Umbilical cord (tissue), 2 donors: ENCODE measurements at places on chromosomes 16 and 17. TPM values are rescaled to one million over a fixed set of nuclear protein-coding genes. Genes with fewer than 3 reads are reported as not detected.

- DNase-seq: no peak
These were observed 16.9 kb downstream of the MYO1D start for GRCh38 chr17:32859857-32860525.

GRCh38 chr17:31532081-31532480 lies 140.6 kb downstream of the RAB11FIP4 start:
- no peak for DNase-seq

- no peak for DNase-seq
These were observed 40.1 kb upstream of the RGS9 start for GRCh38 chr17:65097110-65097509.

ITGAL gene
- 3.1 TPM for total RNA-seq

CCL14 gene
- total RNA-seq: 4.1 TPM

DNA sequence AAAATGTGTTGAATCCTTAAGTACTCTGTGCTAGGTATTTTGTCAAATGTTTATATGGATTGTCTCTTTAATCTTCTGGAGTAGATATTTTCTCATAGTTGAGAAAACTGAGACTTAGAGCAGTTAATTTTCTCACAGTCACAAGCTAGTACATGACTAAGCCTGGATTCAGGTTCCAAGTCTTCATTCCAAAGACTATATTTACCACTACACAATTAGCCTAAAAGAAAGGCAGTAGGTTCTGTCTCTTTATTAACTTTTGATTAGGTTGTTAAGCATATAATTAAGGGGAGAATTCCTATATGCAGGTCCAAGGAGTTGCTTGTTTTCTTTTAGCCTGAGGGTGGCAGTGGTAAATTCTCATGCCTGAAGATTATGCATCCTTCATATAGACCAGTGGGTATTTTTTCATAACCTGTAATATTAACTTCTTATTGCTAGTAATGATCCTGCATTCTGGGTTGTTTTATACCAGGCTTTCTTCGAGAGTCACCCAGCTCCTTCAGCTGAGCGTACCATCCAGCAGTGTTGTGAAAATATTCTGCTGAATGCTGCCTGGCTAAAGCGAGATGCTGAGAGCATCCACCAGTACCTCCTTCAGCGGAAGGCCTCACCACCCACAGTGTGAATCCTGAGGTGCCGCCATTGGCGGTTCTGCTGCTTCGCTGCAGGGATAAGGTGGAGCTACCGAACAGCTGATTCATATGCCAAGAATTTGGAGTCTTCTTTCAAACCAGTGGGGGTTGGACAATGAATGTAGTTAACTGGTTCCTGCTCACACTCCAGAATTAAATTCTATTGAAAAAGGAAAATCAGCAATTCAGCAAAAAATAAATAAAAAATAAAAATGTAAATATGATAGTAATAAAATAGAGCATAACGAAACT lies 28.2 kb upstream of the KPNB1 start:
- DNase-seq: peak; percentile 86

ZP2 gene
- total RNA-seq: not detected

- DNase-seq: no peak
These were observed 18.8 kb upstream of the TRAP1 start for GRCh38 chr16:3736116-3736515.

DNA sequence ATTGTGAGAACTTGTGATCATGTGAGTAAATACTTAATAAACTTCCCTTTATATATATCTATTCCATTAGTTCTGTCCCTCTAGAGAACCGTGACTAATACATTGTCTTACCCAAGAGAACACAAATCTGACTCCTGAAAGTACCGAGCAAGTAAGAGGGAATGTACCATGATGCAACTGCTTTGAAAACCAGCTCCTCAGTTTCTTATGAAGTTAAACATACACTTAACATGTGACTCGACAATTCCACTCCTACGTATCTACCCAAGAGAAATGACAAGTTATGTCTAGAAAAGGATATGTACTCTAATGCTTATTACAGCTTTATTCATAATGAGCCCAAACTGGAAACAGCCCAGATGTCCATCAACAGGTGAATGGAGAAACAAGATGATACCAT lies 8.8 kb upstream of the GJD3 start:
- no peak for DNase-seq

ACSM2A gene
- total RNA-seq: 5.1 TPM

GRCh38 chr17:83115832-83116231 lies 36.4 kb downstream of the METRNL start:
- DNase-seq: no peak

DNA sequence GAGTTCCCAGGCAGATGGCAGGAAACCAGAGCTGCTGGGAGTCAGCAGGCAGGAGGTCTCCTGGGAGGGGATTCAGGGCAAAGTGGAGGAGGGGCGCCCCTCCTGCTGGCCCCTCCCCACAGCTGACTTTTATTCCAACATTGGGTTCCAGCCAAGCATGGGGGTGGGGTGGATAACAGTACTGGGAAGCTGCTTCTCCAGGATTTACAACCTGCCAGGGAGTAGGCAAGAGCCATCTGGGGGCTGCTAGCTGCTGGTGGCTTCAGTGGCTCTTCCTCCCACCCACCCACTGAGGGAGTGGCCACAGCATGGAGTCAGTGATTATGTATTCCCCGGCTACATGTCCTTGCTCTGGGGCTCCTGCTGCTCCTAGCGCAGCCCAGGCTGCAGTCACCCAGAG lies 36.8 kb downstream of the TMEM132E start:
- DNase-seq: peak; percentile 19

DNA sequence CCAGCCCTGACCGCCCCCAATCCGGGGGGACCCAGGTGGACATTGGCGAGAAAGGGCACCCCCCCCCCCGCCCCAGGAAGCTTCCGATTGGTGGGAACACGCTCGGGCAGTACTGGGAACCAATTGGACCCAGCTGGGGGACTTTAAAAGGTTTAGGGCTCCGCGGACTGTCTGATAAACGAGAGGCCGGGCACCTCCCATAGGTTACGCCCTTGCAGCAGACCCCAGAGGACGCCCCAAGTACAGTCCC lies 245 bp downstream of the TMEM256 start:
- no peak for DNase-seq

- no peak for DNase-seq
These were observed 10.8 kb upstream of the TNFSF12 start for GRCh38 chr17:7538050-7538449.

DNA sequence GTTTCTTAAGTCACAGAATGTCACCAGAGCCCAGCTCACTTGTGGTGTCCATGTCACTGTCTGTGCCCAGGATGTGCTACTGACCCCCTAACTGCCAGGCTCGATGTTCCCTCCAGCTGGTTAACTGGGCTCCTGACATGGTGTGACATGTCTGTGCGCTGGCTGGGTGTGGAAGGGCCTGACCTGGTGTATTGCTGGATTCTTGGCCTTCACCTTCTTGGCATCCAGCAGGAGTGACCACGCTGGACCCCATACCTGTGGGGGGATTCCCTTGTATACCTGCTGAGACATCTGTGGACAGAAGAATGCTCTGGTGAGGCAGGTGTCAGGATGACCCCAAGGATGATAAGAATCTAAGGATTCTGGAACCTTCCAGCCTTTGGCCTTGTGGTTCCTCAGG lies 1690.1 kb downstream of the TP53TG3F start:
- no peak for DNase-seq
